ENCODE measurements at places on chromosomes 12 and 14.

GRCh38 chr12:24948420-24948756 lies 513 bp downstream of the BCAT1 start:
- DNase-seq = peak; percentile 56

DNA sequence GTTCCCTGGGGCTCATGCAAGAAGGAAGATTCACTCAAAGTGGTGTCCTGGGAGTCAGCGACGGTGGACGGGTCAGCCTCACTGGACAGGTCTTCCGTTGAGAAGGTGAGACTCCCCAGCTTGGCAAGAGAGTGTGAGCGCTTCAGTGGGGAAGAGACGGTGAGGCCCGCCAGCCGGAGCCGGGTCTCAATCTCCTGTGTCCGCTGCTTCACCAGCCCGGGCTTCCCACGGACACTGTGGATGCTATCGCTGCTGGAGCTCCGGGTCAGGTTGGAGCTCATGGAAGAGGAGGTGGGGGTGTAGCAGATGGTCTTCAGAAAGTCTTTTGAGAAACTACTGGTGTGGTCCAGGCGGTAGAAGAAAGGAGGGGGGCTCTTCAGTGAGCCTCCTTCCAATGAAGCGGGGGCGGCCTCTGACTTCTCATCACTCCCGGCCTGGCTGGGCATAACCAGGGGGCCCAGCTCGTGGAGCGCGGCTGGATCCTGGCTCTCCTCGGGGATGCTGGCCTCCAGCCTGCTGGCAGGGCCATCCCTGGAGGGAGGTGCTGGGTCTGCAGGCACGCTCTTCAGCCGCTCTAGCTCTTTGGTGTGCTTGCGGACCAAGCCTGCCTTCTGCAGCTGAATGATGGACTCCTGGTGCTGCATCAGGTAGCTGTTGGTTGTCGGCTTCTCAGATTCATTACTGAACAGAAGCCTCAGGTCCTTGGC lies 56.9 kb upstream of the CORO1C start:
- no peak for DNase-seq

- DNase-seq = no peak
Measured at GRCh38 chr12:6214633-6215032, 14.4 kb downstream of the CD9 start.

- DNase-seq = no peak
Measured at GRCh38 chr14:93337143-93337753, 4.4 kb upstream of the BTBD7 start.

- peak; percentile 17 for DNase-seq
Measured at GRCh38 chr14:89833120-89833532, 121.4 kb downstream of the EFCAB11 start.

DNA sequence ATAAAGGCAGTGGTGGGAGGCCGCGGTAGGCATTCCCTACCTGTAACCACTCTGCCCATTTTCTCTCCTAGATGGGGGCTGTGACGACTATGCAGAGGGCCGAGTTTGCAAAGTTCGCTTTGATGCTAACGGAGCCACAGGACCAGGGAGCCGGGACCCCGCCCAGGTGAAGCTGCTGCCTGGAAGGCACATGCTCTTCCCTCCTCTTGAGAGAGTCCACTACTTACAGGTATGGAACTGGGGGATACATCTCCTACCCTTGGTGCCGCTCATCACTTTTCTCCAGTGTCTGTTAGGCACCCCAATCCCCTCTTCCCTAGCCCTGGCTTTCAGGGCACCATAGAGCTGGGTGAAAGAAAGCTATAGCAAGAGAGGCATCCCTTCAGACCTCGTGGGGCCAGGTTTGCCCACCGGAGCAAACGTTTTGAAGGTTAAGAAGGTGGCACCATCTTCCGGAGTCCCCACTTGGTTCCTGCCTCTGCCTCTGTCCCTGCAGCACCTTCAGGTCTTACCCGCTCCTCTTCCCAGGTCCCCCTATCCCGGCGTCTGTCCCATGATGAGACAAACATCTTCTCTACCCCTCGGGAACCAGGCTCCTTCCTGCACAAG lies 2.0 kb upstream of the P3H3 start:
- DNase-seq = no peak

DNA sequence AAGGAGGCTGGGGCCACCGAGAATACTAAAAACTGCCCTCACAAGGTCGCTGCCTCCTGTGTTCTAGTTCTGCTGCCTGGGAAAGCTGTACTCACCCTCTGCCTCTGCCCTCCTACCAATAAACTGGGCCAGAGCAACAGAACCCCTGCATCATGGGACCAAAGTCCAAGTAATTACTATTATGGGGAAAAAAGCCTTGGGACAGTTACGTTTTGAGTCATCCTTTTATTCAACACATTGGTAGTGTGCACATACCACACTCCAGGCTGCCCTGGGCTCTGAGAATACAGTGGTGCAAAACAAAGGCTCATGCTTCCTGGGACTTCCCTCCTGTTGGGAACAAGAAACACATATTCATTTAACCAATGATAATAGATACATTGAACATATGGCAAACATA lies 49.0 kb downstream of the CACNA1C start:
- DNase-seq = no peak
